ENCODE measurements at places on chromosomes 4 and X. TPM values are rescaled to one million over a fixed set of nuclear protein-coding genes. Genes with fewer than 3 reads are reported as not detected.

Gene GPRASP1
- 51.7 TPM for total RNA-seq

Gene ABRAXAS1
- 35.9 TPM for total RNA-seq

Gene TSPAN6
- total RNA-seq = 0.93 TPM

DNA sequence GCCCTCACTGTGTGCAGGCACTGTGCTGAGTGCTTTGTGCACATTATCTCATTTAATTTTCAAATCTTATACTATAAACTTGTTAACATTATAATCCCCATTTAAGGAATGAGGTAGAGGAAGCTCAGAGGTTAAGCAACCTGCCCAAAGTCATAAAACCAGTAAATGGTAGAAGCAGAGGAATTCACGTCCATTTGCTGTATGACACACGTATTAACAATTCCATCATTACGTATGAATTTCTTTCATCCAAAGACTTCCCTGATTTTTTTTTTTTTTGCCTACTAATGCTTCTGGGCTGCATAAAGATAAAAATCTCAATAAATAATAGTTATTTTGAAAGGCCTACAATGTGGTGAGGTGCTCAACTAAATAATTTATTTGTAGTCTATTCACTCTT, 64.5 kb upstream of the H2AZ1 start:
- H3K4me3 ChIP-seq = no peak overlapping the region
- H3K4me1 ChIP-seq = no peaks in the 10 kb centered on the region
- DNase-seq = no peak
- no peaks in the 10 kb centered on the region for H3K36me3 ChIP-seq

GRCh38 chr4:8759987-8760386, 111.7 kb downstream of the HMX1 start:
- H3K27me3 ChIP-seq = no peaks in the 10 kb centered on the region
- no peaks in the 10 kb centered on the region for H3K4me1 ChIP-seq
- H3K27ac ChIP-seq = no peak overlapping the region
- no peak for DNase-seq
- no peaks in the 10 kb centered on the region for H3K36me3 ChIP-seq
- H3K4me3 ChIP-seq = no peak overlapping the region

GRCh38 chr4:144565527-144566195, 80.3 kb upstream of the HHIP start:
- H3K4me3 ChIP-seq = no peak overlapping the region
- no peaks in the 10 kb centered on the region for H3K27me3 ChIP-seq
- H3K27ac ChIP-seq = no peak overlapping the region
- no peaks in the 10 kb centered on the region for H3K36me3 ChIP-seq
- no peaks in the 10 kb centered on the region for H3K4me1 ChIP-seq

DNA sequence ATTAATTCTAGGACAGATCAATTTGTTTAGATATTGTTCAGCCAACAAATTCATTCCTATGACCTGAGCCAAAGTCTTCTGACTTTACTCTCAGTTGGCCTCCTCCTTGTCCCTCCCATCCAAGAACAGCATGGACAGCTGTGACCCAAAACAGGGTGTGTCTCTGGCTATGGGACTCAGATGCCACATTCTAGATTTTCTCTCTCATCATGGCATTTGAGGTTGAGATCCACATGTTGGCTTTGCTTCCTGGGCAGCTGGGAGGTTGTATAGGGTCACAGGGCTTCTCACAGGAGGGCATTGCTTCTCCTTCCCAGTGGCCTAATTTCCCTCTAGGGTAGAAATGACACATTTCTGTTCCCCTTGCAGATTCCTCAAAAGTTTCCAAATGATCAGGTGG, 22.6 kb upstream of the EGF start:
- H3K4me3 ChIP-seq = no peak overlapping the region
- no peaks in the 10 kb centered on the region for H3K36me3 ChIP-seq

DNA sequence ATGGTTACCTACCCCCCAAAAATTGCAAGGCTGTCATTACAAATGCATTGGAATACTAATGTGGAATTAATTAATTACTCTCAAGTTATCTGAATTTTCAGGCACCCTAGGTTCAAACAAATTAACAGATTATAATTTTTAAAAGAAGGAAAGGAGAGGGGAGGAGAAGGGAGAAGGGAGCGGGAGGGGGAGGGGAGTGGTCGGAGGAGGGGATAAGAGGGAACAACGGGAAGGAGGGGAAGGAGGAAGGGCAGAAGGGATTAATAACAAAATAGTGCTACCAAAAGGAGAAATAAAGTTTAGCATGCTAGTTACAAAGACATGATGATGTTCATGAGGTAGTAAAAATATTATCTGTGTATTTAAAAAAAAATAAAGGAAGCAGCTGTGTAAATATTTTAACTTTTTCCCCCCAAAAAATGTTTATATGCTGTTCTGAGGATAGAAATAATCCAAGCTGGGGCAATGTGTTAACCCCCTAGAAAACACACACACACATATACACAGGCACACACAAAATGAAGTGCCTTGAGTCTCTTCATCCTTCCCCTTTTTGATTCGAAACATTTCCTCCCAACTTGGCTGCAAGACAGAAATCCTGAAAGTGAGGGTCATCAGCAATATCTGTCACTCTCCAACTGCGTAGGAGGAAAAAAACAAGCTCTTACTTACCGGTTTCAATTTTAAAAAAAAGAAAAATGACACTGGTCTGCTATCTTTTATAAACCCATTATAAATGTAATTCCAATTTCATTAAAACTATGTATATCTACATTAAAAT, 58.8 kb downstream of the PPP3CA start:
- DNase-seq = no peak
- no peak overlapping the region for H3K27ac ChIP-seq
- H3K36me3 ChIP-seq = no peaks in the 10 kb centered on the region
- no peak overlapping the region for H3K4me3 ChIP-seq
- H3K4me1 ChIP-seq = peaks cover 62% of the 10 kb centered on the region

GRCh38 chrX:75273483-75273882, 402 bp upstream of the UPRT start:
- peaks cover 43% of the 10 kb centered on the region for H3K4me1 ChIP-seq
- peak overlapping the region; percentile 31 for H3K4me3 ChIP-seq
- H3K36me3 ChIP-seq = no peaks in the 10 kb centered on the region
- H3K27me3 ChIP-seq = no peaks in the 10 kb centered on the region
- peak overlapping the region; percentile 83 for H3K27ac ChIP-seq

DNA sequence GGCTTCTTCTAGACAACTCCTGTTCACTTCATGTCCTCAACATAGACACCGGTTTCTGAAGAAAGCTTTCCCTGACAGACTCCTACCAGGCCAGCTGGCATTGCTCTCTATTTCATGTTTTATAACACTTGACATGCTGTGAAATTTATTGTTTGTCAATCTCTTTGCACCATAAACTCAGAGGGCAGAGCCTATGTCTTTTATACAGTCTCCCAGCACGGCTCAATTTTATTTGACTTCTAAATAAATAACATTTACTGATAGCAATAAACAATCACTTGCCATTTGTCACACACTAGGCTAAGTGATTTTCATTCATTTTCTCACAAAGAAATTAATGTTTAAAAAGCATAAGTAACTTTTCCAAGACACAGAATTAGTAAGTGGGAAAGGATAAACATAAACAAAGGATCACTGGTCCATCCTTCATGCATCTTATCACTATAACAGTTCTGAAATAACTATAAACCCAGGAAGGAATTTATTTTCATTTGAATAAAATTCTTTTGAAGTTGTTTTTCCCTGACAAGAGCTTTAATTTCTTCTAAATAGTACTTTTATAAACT, 577.6 kb downstream of the TECRL start:
- no peak for DNase-seq
- H3K27me3 ChIP-seq = no peaks in the 10 kb centered on the region
- H3K4me3 ChIP-seq = no peak overlapping the region
- H3K36me3 ChIP-seq = no peaks in the 10 kb centered on the region
- H3K4me1 ChIP-seq = no peaks in the 10 kb centered on the region
- no peak overlapping the region for H3K27ac ChIP-seq

DNA sequence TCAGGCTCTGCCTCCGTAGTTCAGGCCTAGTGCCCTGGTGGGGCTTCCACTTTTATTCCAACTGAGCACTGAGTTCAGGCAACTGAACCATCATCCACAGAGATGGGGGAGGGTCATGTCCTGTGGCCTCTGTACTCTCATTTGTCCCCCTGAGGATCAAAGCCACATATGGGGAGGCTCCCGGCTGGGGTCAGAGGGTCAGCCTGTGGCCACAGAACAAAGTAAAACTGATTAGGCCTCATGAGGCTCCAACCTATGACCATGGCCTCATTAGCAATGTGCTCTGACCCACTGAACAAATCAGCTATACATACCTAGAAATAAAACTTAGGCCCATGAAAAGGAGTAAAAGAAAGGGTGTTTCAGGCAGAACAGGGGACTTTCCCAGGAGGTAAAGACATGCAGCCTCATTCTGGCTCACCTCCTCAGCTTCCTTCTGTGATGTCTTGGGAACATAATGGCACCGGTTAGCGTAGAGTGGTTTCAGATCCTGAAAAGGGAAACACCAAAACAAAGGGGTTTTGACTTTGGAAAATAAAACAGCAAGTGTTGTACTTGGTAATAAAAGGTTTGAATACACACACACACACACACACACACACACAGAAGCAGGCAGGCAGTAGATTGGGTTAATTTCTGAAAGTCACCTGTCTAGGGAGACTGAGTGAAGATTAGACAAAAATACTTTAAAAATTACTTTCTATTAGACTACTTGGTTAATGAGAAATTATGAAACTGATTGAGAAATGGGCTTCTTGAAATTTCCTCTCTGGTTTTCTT, 24.3 kb downstream of the TMEM255A start:
- H3K4me3 ChIP-seq = no peak overlapping the region
- no peak overlapping the region for H3K27ac ChIP-seq
- DNase-seq = no peak
- H3K27me3 ChIP-seq = no peaks in the 10 kb centered on the region

DNA sequence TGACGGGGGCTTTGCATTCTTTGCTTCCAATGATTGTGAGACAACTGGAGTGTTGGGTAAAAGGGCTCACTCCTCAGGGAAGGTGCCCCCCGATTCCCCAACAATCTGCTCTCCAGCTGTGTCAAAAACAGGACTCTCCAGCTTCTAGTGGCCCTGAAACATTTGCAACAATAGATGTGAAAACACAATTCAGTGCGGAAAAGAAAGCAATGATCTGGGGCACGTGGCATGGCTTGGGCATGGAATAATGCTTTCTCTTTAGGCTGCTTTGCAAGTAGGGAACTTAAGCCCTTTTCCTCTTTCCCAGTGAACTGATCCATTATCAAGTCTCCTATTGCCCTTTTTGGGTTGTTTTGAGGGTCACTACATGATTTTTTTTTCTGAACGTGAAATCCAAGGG, 239.9 kb downstream of the C4orf33 start:
- no peaks in the 10 kb centered on the region for H3K36me3 ChIP-seq
- H3K4me1 ChIP-seq = no peaks in the 10 kb centered on the region
- no peak overlapping the region for H3K27ac ChIP-seq

DNA sequence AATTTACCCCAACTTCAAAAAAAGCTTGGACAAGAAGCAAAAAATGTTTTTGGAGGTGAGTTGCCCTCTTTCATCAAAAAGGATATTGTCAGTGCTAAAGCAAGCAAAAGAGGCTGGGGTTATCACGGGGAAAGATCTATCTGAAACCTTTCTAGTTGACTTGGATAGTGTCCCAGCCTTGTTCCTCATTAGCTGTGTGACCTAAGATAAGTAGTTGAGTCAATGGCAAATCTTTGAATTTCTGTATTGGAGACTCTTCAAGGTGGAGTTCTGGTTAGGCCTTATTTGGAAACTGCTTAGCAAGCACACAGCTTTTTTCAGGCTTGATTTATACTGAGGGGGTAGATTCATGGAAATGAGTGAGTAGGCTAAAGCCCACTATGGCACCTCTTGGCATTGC, 271.6 kb downstream of the GRIA3 start:
- H3K27me3 ChIP-seq = no peaks in the 10 kb centered on the region
- H3K36me3 ChIP-seq = no peaks in the 10 kb centered on the region
- no peaks in the 10 kb centered on the region for H3K4me1 ChIP-seq

DNA sequence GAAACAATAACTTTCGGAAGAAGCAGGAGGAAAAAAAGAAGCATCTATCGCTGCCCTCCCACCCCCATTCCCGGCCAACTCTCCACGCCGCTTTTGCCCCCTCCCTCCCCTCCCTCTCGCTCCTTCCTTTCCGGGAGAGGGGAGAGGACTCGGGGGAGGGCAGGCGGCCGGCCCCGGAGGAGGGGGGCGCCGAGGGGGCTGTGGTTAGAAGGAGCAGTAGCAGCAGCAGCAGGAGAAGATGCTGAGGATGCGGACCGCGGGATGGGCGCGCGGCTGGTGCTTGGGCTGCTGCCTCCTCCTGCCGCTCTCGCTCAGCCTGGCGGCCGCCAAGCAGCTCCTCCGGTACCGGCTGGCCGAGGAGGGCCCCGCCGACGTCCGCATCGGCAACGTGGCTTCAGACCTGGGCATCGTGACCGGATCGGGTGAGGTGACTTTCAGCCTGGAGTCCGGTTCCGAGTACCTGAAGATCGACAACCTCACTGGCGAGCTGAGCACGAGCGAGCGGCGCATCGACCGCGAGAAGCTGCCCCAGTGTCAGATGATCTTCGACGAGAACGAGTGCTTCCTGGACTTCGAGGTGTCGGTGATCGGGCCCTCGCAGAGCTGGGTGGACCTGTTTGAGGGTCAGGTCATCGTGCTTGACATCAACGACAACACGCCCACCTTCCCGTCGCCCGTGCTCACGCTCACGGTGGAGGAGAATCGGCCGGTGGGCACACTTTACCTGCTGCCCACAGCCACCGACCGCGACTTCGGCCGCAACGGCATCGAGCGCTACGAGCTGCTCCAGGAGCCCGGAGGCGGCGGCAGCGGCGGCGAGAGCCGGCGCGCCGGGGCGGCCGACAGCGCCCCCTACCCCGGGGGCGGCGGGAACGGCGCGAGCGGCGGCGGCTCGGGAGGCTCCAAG, 1.3 kb downstream of the PCDH7 start:
- H3K27ac ChIP-seq = no peak overlapping the region
- no peak overlapping the region for H3K4me3 ChIP-seq
- no peaks in the 10 kb centered on the region for H3K36me3 ChIP-seq
- no peaks in the 10 kb centered on the region for H3K4me1 ChIP-seq
- H3K27me3 ChIP-seq = peaks cover 3% of the 10 kb centered on the region
- no peak for DNase-seq

DNA sequence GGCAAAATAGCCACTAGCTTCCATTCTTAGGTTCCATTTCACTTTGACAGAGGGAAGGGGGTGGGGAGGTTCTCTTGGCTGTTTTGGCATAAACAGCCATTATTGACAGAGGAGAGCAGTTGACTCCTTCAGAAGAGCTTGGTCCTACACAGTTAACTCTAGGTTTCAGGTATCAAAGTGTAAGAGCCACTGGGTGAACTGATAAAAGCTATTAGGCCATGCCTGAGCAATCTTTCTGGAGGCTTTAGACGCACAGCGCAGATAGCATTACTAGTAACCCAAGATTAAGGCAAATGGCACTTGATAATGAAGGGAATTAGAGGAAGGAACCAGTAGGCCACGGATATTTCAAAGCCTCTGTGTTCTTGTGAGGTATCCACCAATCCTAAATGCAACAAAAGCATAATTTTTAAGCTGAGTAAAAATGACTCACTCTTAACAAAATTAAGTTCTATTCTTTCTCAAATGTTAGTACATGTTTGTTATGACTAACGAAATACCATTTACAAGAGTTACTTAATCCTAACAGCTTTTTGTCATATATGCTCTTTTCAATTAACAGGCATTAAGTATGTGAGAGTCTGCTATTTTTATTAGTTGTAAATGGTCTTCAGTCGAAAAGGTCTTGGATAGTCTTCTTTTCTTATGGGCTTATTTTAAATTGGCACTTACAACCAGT, 53.6 kb downstream of the SLC7A11 start:
- no peaks in the 10 kb centered on the region for H3K4me1 ChIP-seq
- no peak overlapping the region for H3K4me3 ChIP-seq
- no peaks in the 10 kb centered on the region for H3K27me3 ChIP-seq
- H3K27ac ChIP-seq = no peak overlapping the region
- no peak for DNase-seq
- H3K36me3 ChIP-seq = no peaks in the 10 kb centered on the region

GRCh38 chr4:165537028-165537648, 158.3 kb downstream of the CPE start:
- no peaks in the 10 kb centered on the region for H3K27me3 ChIP-seq
- no peak overlapping the region for H3K27ac ChIP-seq
- DNase-seq = peak; percentile 22
- H3K4me1 ChIP-seq = no peaks in the 10 kb centered on the region
